ENCODE measurements at places on chromosomes 7 and 10. TPM values are rescaled to one million over a fixed set of nuclear protein-coding genes. Genes with fewer than 3 reads are reported as not detected.

CALHM2 gene
- total RNA-seq: 1.7 TPM

NPY gene
- total RNA-seq: not detected

SFMBT2 gene
- total RNA-seq: 0.05 TPM

NPC1L1 gene
- total RNA-seq: not detected

FEZF1 gene
- total RNA-seq: not detected

PLAC9 gene
- total RNA-seq: not detected

PRSS37 gene
- not detected for total RNA-seq

AP5Z1 gene
- 18.0 TPM for total RNA-seq

NACAD gene
- total RNA-seq: 1.8 TPM

AGBL3 gene
- 0.56 TPM for total RNA-seq

NME8 gene
- total RNA-seq: not detected

NUTM2E gene
- total RNA-seq: not detected

SEMA3A gene
- 33.4 TPM for total RNA-seq

CCL24 gene
- not detected for total RNA-seq

FXYD4 gene
- total RNA-seq: not detected

TUBAL3 gene
- 0.35 TPM for total RNA-seq

VPS37D gene
- 2.3 TPM for total RNA-seq

ABCC2 gene
- 0.28 TPM for total RNA-seq

HOXA10 gene
- not detected for total RNA-seq

GIMAP4 gene
- not detected for total RNA-seq

ELOVL3 gene
- 0.56 TPM for total RNA-seq

NOBOX gene
- total RNA-seq: not detected

CABCOCO1 gene
- not detected for total RNA-seq

GNAT3 gene
- not detected for total RNA-seq

PGAM2 gene
- total RNA-seq: not detected

KBTBD2 gene
- 13.5 TPM for total RNA-seq

CCDC146 gene
- 1.5 TPM for total RNA-seq

TSC22D4 gene
- 32.3 TPM for total RNA-seq

AHCYL2 gene
- total RNA-seq: 7.4 TPM

ATG9B gene
- not detected for total RNA-seq

AHR gene
- total RNA-seq: 66.6 TPM

GDF2 gene
- not detected for total RNA-seq

CYP17A1 gene
- total RNA-seq: not detected

HOXA1 gene
- total RNA-seq: 0.28 TPM

EGR2 gene
- total RNA-seq: 0.28 TPM

CCT6A gene
- 224 TPM for total RNA-seq

TEX47 gene
- total RNA-seq: not detected

SLC16A9 gene
- total RNA-seq: 10.3 TPM

EN2 gene
- total RNA-seq: not detected

PON1 gene
- not detected for total RNA-seq

PPP1R3A gene
- total RNA-seq: not detected

ZKSCAN1 gene
- total RNA-seq: 13.6 TPM

OR2A12 gene
- not detected for total RNA-seq

RAPGEF5 gene
- total RNA-seq: 3.3 TPM

UPK3B gene
- 3.0 TPM for total RNA-seq

NT5C3A gene
- total RNA-seq: 20.3 TPM

SEC61G gene
- total RNA-seq: 359 TPM

All from airway epithelial cell (primary cell).